ENCODE measurements at places on chromosomes 7 and 10.
A peak's percentile ranks its signal among the peaks of the same experiment; 100 is the strongest.

DNA sequence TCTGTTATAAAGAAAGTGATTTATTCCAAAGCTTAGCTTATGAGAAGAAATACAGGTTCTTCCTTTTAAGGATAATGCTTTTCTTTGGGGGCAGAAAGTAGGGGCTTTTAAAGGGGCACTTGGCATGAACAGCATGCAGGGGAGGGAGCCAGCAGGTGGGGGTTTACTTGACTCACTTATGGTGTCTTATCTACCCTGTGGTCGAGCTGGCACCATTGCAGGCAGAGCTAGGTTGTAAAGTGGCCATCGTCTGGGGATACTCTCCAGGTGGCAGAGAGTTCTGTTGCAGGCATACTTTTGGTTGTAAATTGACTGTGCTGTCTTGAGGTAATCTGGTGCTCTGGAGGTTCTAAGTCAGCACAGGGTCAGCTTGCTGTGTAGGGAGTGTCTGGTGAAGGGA lies 26.3 kb upstream of the IFRD1 start:
- DNase-seq: no peak

DNA sequence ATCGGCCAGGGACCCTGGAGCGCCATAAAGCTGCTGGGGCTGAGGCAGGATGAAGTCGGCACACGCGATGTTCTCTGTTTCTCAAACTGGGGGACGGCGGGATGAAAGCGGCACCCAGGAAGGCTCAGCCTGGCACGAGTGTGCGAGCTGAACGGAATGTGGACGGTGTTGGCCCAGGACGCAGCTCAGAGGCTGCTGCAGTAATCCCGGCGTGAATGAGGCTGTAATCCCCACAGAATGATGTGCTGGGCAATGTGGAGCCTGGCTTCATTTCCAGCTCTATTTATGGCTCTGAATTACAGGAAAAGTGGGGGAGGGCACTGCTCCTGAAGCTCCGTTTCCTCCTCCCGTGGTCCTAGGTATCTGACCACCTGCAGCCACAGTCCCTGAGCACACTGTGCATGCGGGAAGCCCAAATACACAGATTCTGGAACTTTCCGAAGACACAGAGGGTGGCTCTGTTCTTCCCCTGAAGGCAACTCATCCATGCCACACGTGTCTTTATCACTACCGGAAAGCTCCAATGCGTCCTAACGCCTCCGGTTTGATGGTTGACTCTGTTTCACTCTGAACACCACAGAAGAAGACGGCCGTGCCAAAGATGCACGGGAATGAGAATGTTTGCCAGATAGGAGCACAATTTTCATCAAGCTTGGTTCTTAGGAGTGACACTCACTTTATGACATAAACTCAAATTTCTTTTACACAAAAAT lies 37.6 kb downstream of the KLF6 start:
- no peak for DNase-seq

- peak; percentile 90 for DNase-seq
Measured at GRCh38 chr7:10122551-10123100, 851.0 kb upstream of the PHF14 start.

- no peak for DNase-seq
Measured at GRCh38 chr7:42478717-42479116, 241.7 kb upstream of the GLI3 start.

- peak; percentile 80 for DNase-seq
Measured at GRCh38 chr10:103696411-103697145, 158.8 kb downstream of the SH3PXD2A start.

- DNase-seq: no peak
Measured at GRCh38 chr10:124323111-124323725, 95.5 kb downstream of the OAT start.

GRCh38 chr10:87966459-87966858 lies 103.0 kb downstream of the PTEN start:
- no peak for DNase-seq

DNA sequence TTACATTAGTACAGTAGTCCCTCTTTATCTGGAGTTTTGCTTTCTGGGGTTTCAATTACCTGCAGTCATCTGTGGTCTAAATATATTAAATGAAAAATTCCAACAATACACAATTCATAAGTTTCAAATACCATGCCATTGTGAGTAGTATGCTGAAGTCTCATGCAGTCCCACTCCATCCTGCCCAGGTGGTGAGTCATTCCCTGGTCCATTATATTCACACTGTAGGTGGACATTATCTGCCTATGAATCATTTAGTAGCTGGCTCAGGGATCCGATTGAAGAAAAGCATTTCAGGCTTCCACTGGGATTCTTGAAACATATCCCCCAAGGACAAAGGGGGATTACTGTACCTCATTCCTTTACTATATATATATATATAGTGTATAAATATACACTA lies 298.2 kb upstream of the GALNT17 start:
- DNase-seq: no peak

GRCh38 chr7:92547579-92547978 lies 19.0 kb downstream of the RBM48 start:
- DNase-seq: no peak

DNA sequence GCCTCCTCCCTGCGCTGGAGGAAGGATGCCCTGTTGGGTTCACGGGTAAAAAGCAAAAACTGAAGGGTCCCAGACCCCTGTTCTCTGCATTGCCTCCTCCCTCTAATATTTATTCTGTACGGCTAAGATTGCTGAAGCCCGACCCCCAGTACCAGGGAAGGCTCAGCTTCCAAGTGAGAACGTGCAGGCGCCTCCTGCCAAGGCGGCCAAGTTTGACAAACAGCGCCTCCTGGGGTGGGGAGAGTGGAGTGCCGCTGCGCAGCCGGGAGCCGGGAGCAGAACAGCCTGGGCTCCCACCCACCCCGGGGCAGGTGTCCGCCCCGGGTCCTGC lies 4.7 kb upstream of the EBF3 start:
- peak; percentile 95 for DNase-seq

DNA sequence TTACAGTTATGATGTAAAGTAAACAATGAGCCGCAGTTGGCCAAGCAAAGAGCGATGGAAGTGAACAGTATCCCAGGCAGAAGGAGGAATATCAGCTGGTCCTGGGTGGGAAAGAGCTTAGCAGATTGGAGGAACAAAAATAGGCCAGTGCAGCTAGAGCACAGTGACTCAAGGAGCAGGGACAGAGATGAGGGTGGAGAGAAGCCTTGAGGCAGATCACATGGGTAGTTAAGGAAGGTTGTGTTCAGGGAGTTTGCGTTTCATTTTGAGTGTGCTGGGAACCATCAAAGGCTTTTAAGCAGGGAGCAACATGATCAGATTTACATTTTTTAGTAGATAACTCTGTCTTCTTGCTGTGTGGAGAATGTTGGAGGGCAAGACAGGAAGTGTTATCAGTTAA lies 113.6 kb downstream of the OAT start:
- DNase-seq: no peak

DNA sequence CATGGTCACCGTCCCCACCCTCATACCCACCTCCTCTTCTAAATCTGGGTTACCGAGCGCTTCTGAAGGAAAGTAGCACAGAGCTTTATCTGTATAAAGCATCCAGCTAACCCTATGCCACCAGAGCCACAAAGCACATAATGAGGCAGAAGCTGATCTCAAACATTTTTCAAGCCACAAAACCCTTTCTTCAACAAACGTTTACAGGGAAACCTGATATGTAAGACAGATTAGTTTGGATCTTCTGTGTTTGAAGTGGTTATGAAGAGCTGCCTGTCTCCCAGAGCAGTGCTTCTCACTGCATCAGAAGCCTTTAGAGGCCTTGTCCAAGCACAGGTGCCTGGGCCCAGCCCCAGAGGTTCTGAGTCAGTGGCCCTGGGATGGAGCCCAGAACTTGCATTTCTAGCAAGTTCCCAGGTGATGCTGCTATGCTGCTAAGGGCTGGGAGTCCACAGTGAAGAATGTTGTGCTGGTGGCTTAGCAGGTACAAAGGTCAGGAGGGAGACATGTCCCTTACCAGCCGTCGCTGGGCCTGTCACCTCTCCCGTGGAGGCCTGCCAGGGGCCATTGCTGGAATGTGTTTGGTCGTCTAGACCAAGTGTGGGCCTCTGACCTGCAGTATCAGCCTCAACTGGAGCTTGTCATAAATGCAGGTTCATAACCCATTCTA lies 90.4 kb downstream of the TAF3 start:
- DNase-seq: no peak

DNA sequence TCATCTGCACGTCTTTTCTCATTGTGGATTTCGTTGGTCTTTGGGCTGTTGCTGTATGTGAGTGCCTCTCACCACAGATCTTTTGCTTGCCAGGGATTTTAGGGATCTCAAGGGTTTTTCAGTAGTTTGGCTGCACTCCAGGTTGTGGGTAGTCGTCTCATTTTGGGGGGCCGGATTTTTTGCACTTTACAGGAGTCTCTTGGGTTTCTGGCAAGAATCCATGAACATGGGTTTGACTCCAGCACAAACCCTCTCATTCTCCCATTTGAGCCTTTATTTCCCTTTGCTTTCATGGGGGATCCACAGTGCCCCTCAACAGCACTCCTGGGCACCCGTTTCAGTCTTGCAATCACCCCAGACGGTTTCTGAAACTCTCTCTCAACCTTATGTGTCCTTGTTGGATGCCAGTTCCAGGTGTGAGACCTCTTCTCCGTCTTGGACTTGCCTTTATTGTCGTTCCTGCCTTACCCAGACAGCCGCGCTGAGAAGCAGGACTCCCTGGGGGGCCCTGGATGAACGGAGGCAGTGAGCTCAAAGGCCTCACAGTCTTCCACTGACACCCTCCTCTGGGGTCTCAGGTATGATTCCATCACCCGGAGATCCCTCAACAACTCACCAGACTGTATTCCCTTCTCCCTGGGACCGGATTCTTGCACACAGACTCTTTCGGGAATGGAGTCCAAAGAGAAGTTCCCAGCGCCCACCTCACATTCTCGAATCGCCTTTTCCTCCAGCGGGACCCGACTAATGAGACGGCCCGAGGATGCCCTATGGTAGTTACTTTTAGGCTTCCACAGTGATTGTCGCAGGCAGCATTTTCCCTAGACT lies 18.8 kb upstream of the ZNF273 start:
- no peak for DNase-seq

DNA sequence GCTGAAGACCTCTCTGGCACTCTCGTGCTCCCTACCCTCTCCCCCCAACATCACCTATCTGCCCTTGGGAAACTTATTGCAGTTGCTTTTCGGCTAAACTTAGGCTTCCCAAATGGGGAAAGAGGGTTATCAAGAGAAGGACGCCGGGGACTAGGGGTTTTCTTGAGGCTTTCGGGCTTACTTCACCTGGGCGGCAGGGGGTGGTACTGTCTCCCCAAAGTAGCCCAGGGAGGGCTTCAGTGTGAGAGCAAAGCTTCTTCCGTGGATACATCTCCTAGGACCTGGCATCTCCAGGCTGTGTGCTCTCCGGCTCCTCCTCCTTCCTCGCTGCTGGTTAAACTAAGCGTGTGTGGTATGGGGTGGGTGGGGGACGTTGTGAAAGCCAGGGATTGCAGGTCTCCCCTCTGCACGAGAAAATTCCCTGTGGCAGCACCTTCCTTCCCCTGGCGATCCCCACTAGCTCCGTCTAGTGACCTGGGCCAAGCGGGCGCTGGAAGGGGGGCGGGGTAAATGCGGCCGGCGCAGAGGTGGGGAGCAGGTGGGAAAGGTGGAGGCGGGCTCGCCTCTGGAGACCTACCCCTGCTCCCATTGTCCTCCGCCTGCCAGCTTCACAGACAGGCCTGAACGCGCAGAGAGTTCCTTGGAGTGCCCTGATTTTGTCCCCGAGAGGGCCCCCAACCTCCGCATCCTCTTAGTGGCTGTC lies 1.1 kb downstream of the PLXDC2 start:
- peak; percentile 57 for DNase-seq

GRCh38 chr10:118501637-118502440 lies 93.6 kb downstream of the PRLHR start:
- DNase-seq: no peak

DNA sequence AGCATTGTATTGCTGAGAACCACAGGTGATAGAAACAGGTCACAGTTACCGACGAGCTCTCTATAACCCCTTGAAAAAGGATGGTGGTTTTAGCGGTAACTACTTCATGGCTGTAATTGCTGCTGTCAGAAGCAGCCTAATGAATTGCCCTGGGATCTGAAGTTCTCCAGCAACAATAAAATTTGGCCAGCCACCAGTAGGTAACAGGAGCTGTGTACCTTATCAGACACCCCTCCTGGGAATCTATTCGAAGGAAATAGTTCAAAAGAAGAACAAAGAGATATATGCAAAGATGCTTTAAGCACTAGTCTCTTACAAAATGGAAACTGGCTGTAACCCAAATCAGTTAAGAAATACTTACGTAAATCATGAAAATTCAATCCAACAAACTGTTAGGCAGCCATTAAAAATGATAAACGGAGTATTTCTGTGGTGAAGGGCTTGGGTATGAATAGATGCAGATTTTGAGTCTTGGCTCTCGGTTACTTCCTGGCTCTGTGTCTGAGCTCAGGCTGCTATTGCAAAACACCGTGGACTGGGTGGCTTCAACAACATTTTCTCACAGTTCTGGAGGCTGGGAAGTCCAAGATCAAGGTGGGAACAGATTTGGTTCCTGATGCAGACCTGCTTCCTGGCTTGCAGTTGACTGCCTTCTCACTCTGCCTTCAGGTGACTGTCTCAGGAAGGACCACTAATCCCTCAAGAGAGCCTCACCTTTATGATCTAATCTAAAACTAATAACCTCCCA lies 1.6 kb downstream of the MSRB2 start:
- DNase-seq: no peak

GRCh38 chr7:45123913-45124710 lies 12.6 kb upstream of the TBRG4 start:
- DNase-seq: no peak

DNA sequence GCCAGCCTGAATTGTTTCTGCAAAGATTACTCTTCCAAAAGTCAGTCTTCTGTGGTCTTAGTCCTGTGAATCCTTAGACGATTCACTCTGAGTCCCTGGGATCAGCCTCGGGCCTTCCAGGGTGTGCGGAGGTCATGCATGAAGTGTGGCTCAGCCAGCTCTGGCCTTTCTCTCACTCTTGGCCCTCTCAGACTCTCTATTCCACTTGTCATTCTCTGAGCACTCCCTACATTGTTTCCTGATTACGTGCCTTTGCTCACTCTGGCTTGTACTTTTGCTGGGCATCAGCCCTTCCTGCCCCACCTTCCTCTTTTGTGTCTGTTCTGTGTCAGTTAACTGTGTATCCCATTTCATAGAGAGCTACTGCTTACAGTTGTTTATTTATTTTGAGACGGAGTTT lies 36.0 kb downstream of the CCNY start:
- peak; percentile 46 for DNase-seq

GRCh38 chr7:117582219-117582704 lies 102.4 kb downstream of the CFTR start:
- peak; percentile 8 for DNase-seq

DNA sequence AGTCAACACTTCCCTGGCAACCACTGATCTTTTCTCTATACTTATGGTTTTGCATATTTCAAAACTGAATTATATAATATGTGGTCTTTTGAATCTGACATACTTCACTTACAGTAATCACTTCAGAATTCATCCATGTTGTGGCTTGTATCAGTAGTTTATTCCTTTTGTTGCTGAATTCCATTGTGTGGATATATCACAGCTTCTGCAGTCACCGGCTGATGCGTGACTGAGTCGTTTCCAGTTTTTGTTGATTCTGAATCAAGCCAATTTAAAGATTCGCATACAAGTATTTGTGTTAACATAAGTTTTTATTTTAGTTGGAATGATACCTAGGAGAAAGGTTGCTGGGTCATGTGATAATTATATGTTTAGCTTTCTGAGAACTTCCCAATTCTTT lies 672.5 kb upstream of the ANKRD30A start:
- no peak for DNase-seq

GRCh38 chr10:35726846-35727245 lies 84.8 kb upstream of the FZD8 start:
- peak; percentile 31 for DNase-seq

- peak; percentile 24 for DNase-seq
Measured at GRCh38 chr7:38465956-38466355, 165.2 kb downstream of the AMPH start.

Data from muscle of back (tissue), 13 donors.